ENCODE measurements at places on chromosomes 12 and 14.

GRCh38 chr14:97411938-97412612 lies 614.9 kb downstream of the VRK1 start:
- DNase-seq = no peak

- DNase-seq = no peak
Measured at GRCh38 chr14:68447581-68448251, 345.2 kb downstream of the ZFP36L1 start.

DNA sequence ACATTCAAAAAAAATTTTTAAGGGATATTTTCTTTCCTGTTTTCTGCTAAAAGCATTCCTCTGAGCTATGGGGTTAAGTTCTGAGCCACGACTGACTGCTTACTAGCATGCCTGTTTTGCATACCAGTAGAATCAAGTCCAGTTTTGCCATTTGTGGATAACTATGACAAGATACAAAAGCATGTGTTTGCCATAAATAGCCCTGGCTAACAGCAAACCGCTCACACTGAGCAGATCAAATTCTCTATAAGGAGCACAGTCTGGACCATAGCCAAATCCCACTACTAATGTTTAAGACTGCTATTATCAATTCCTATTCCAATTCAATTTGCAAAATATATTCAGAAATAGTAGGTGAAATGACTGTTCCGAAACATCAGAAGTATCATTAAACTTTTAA lies 3.2 kb downstream of the CFL2 start:
- DNase-seq = peak; percentile 54

DNA sequence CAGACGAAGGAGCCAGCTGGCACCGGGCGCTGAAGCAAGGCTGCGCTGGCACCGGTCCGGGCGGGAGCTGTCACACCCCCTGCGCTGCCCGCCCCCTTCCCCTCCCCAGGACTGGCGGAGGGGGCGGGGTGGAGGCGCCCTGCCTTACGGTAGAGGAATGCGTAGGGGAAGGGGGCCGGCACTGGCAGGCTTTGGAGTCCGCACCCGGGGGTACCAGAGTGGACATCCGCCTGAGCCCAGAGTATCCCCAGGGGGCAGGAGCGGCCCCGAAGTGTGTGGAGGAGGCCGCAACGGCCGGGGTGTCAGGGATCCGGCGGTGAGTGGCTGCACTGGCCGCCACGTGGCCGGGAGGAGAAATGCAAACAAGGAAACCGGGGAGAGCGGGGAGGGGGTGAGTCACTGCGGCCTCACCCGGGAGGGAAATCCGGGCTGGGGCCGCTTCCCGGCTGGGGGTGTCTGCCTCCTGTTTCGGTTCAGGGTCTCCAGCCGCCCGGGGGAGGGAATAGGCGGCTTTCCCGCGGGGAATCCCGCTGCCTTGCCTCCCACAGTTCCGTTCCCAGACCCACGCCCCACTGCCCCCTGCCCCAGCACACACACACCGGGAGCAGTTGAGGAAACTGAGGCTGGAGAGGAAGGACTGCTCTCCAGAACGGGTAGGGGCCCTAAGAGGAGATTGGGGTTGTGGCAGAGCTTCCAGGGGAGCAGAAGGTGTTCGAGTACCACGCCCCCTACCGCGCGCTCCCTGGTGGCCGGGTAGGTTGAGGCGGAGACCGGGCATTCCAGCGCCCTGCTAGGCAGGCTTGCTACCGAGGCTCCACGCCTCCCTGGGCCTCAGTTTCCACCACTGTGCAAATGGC lies at the start of gene RAPGEF3:
TSS of gene RAPGEF3 (minus strand) at position 47 of the 857 bp plus-strand sequence. CDS start 324 bp downstream, outside the sequence.
- peak; percentile 85 for DNase-seq

- DNase-seq = no peak
Measured at GRCh38 chr12:82015623-82016347, 256.6 kb upstream of the PPFIA2 start.

GRCh38 chr12:54337854-54338650 lies 13.1 kb downstream of the COPZ1 start:
- DNase-seq = no peak

GRCh38 chr12:89436062-89436461 lies 83.8 kb upstream of the DUSP6 start:
- DNase-seq = no peak

DNA sequence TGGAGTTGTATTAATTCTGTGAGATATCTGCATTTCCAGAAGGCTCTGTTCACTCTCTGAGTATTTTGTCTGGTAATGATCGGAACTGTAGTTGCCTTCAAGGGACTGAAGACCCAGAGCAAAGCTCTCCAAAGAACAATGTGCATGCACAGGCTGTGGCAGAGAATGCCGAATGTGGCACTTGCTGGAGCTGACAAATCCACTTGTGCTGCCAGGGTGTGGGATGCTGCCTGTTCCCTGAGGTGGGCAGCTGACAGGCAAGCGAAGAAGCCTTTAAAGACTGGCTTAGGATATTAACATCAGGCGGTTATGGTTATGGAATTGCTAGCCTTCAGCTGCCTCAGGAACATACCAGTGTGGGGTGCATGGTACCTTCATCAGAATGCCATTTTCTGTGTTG lies 419.9 kb upstream of the ATP2B1 start:
- no peak for DNase-seq

DNA sequence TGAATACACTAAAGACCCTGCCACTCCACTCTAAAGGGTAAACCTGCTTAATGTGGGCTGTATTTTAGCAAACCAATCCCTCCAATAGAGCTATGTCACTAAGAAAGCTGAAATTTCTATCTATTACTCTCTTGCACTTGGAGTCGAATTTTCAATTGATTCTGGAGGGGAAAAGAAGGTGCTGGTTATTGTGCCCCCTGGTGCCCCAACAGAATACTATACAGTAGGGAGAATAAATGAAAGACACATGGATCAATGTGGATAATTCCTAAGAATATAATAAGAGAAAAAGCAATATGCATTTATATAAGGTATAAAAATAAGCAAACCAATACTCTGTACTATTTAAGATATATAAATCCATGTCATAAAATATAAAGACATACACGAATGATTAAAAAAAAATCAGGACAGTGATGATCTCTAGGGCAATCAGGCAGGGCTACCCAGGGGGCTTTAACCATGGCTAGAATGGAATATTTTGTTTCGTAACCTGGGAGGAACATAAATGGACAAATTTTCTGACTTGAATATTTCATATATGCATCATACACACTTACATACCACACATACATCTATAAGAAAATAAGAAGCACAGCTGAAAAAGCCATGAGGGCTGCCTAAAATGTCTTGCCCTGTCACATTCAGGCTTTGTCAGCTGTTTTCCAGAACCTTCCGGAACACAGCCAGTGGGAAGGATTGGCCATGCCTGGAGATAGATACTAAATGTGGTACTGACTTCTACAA lies 54.4 kb downstream of the EFCAB11 start:
- no peak for DNase-seq

GRCh38 chr12:93197067-93197593 lies 180.6 kb upstream of the NUDT4 start:
- DNase-seq = peak; percentile 60

- DNase-seq = peak; percentile 41
Measured at GRCh38 chr12:109393437-109394345, 46.0 kb downstream of the MYO1H start.

DNA sequence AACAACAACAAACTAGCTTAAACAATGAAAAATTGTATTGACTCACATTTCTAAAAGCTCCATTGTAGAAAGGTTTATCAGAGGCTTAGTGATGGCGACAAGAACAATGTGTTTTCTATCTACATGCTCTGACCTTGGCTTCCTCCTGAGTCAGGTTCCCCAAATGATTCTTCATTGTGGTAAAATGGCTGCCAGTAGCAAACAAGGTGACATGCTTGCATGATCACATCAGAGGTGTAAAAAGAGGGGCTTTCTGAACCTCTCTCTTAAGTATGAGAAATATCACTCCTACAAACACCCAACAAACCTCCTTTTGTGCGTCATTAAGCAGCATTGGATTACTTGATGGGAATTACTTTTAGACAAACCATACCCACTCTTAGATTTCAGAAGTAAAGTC lies 252.4 kb upstream of the SYT1 start:
- DNase-seq = no peak

DNA sequence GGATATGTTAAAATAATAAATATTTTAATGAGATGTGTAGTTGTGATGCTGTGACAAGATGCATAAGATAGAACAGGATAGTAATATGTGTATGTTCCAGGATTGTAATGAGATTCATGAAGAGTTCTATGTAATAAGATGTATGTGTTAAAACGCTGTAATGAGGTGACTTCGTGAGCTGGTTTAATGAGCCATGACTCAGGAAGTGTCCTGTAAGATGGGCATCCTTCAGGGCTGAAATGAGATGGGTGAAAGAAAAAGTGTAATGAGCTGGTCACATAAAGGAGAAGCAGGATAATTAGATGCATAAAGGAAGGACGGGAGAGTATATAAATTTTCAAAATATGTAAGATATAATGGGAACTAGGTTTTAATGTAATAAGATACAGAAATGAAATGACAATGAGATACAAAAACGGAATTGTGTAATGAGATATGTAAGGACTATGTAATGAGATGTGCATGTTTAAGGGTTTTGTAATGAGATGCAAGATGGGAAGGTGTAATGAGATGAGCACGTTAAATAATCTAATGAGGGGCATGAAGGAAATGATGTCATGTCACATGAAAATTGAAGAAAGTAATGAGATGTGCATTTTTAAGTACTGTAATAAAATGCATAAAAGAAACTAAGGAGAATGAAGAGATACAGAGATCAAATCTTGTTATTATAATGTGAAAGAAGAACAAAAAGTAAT lies 524.8 kb upstream of the STXBP6 start:
- no peak for DNase-seq

GRCh38 chr12:91889910-91890309 lies 255.7 kb downstream of the BTG1 start:
- no peak for DNase-seq

- DNase-seq = no peak
Measured at GRCh38 chr12:4272424-4273272, 914 bp upstream of the CCND2 start.

DNA sequence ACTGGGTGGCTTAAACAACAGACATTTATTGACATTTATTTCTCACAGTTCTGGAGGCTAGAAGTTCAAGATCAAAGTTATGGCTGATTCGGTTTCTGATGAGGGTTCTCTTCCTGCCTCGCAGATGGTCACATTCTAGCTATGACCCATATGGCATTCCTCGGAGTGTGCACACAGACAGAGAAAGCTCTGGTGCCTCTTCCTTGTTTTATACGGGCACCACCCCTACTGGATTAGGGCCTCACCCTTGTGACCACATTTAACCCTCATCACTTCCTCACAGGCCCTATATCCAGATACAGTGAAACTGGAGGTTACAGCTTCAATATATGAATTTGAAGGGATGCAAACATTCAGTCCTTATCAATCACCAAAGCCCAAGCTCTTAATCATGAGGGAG lies 77.0 kb upstream of the OVCH1 start:
- no peak for DNase-seq

- DNase-seq = no peak
Measured at GRCh38 chr12:22600181-22600580, 24.8 kb upstream of the ETNK1 start.

DNA sequence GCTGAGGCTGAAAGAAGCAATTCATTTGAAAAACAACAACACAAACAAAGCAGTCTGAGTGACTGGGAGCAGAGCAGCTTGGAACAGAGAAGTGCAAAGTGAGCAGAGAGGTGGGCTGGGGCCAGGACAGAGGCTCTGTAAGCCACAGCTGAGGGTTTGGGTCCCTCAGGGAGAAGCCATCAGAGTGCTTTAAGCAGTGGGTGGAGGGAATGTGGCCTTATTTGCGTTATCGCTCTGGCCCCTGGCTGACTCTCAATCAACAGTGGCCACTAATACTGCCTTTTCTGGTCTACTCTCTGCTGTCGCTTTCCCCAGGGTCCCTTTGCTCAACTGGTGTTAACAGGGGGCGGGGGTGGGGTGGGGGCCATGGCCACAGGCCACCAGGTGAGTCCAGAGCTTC lies 44.2 kb downstream of the IRF2BPL start:
- DNase-seq = no peak

GRCh38 chr14:24052656-24053547 lies 1.1 kb downstream of the CARMIL3 start:
- no peak for DNase-seq

DNA sequence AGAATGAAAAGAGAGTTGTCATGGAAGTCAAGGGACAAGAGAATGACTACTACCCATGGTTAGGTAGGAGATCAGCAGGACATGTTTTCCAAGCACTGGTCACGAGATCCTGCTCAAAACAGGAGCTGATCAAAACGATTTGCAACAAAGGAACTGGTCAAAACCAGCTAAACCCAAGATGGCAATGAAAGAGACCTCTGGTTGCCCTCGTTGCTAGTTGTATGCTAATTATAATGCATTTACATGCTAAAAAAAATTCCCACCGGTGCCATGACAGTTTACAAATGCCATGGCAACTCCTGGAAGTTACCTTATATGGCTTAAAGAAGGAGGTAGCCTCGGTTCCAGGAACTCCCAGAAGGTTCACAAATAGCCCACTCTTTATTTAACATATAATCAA lies 95.0 kb upstream of the OTX2 start:
- no peak for DNase-seq

DNA sequence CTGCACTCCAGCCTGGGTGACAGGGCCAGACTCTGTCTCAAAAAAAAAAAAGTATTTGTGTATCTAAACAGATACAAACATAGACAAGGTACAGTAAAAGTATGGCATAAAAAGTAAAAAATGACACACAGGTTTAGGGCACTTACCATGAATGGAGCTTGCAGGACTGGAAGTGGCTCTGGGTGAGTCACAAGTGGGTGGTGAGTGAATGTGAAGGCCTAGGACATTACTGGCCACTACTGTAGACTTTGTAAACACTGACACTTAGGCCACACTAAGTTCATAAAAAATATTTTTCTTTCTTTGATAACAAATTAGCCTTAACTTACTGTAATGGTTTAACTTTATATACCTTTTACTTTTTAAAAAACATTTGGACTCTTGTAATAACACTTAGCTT lies 38.0 kb upstream of the EIF5 start:
- DNase-seq = peak; percentile 63

GRCh38 chr12:76117067-76117691 lies 32.7 kb upstream of the NAP1L1 start:
- DNase-seq = no peak

GRCh38 chr12:88552610-88553079 lies 27.6 kb downstream of the KITLG start:
- DNase-seq = peak; percentile 23

Data from mammary epithelial cell (primary cell).